ENCODE measurements at places on chromosomes 3 and 15.

- DNase-seq, result peak; percentile 50
Measured at GRCh38 chr3:81744366-81744765, 17.1 kb downstream of the GBE1 start.

GRCh38 chr15:68697711-68698690 is 119.2 kb downstream of the CORO2B start:
- no peak for DNase-seq

GRCh38 chr15:41634072-41634626 is 26.1 kb upstream of the MGA start:
- DNase-seq, result no peak

DNA sequence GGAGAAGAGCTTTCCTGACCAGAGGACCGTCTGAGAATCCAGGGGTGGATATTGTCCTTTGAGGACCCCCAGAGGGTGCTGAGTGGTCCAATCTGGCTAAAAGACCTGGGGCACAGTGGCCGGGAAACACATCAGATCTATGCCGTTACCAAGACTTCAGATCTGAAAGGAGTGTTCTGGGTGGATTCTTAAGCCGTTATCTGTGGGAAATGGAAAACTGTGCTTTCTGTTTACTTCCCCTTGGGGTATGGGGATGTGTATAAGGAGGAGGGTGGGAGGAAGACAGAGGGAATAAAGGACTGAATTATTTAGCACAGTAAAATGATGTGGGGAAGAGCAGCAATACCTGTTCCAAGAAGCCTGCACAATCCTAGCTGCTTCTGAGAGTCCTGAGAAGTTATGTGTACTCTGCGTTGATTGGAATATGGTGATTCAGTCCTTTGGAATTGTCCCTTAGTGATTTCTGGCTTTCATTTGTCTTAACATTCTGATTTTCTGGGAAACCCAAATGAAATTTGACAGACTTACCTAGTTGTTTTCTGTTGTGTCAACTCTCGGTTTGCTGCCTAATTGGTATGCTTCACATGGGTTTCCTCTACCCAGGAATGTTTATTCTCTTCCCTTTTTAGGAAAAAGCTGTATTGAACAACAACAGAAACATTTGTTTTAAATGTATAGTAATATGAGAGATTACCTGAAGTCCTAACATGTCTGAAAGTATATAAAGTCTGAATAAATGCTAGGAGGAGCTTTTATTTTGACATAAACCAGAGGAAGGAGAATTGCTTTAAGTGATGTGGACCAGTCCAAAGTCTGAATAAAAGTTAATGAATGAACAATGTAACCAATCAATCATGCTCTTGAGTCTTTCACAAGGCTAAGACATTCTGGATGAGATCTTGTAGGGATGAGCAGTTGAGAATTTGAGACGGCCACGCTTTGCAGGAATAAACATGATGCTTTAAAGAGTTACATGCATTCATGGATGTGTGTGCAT is 427.1 kb upstream of the C2CD4B start:
- peak; percentile 63 for DNase-seq

DNA sequence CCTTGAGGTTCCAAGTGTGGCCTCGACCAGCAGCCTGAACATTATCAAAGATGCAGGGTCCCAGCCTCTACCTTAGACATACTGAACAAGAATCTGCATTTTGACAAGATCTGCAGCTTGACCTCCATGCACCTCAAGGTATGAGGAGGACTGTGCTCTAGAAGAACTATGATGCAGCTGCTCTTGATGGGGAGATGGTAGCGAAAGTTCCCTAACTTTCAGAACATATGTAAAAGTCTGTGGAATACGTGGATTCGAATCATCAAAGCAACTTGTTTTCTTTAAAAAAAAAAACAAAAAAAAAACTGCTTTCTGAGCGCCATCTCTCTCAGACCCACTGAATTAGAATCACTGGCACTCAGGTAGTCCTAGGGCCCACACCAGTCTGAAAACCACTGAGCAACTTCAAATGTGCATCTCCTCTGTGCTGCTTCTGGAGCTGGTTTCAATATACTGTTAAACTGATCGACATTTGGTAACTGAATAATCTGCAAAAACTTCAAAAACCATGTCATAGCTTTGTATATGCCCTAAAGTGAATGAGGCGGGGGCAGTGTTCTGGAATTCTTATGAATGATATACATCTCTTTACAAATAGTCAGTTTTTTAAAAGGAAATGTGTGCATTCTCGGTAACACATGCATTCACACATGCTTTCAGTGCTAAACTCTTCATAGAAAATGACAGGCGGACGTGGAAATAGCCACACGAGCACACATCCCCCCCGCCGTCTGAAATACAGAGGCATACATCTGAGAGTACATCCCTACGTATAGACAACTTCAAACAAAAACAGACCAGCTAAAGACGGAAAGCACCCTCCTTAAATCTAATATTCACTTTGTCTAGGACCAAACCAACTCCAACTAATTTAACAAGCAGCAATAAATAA is 128.8 kb downstream of the FOXP1 start:
- DNase-seq, result no peak

DNA sequence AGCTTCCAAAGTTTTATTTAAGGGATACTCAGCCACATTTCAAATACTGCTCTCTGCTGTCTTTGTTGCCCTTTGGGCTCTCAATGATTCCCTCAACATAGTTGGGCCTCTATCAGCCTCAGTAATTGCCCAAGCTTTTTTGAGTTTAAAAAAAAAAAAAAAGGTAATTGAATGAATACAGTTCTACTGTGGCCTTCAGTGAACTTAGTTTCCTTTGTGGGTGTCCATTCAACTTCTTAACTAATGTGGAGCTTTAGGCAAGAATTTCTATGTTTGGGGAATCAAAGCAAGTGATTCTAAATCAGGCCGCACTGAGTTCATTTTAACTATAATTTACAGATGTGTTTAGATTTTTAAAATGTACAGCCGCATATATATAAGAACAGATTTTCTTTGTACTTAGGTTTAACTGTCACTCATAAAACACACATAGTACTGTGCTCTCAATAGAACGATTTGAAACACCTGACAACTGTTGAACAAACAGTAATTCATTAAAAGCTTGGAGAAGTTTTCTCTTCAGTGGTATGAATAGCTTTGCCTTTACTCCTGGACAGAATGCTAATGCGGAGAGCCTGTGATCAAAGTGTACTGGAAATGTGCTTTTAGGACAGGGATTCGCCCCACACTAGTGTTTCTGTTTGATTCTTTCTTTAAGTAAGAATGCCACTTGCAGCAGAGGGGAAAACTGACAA is 844.9 kb upstream of the SEMA6D start:
- DNase-seq, result no peak

DNA sequence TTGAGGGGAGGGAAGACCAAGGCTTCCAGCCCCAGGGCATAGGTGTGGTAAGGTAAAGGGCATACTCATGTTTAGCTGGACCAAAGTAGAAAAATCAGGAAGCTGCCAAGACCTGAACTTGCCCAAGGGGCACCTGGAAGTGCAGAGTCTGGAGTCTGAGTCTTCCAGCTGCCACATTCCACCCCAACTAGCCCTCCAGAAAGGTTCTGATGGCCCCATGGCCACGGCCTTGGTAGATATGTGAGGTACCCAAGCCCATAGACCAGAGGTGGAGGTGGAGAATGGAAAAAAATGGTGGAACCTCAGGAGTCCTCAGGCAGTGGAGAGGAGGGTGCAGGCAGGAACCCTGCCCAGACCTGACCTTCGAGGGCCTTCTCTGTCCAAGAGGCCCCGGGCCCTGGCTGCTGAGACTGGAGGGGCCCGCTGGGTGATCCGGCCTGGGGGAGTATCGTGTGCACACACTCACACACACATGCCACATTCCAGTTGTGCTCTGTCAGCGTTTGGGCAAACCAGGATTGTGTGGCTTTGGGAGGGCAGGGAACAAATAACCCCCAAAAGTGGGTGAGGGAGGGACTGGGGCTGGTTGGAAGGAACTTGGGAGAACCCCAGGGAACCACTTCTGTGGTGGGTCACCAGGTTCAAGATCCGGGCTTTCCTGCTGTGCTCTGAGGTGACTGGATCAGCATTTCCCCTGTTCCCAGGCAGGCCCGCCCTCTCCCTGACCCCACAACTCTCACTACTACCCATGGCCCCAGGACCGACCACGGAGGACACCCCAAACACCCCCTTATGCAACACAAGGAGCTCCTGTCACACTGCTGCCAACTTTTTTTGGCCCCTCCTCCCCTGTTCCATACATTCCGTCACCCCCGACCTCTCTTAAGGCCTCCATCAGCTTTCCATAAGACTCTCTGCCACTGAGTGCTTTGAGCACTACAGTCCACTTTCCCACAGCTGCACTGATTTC is 11.6 kb downstream of the MYL3 start:
- no peak for DNase-seq

GRCh38 chr15:60477164-60477563 is 1.8 kb downstream of the ICE2 start:
- no peak for DNase-seq

- no peak for DNase-seq
Measured at GRCh38 chr3:133956982-133957381, 61.3 kb upstream of the RAB6B start.

DNA sequence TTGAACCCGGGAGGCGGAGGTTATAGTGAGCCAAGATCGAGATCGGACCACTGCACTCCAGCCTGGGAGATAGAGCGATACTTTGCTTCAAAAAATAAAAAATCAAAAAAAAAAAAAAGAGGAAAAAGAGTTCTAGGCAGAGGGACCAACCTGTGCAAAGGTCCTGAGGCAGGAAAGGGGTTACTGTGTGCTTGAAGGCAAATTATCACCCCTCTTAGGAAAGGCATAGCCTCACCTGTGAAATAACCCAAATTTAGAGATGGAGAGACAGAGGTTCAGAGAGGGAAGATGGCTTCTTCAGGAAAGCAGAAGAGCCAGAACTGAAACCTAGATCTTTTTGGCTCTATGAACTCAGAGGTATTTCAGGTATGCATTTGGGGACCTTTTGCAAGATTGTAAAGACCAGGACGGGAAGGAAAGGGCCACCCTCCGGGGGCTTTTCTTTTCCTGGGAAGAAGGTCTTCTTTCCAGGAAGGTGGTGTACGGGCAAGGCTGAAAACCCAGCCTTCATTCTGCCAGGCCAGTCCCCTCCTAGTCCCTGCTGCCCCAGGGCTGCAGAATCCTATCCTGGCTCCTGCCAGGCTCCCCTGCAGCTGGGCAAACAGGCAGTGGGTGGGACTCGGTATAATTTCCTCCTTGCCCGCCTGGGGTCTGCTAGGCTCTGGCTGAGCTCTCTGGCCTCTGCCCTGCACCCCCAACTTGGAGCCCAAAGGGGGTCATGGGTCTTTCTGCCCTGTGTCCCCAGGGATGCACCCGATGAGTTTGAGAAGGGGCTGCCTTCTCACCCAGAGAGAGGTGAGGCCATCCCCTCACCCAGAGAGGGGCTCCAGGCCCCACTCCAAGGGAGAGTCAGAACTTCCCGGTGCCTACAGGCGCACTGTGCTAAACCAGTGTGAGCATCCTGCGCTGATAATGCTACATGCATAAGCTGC is 14.4 kb upstream of the CSK start:
- DNase-seq, result no peak
